Fibroblast of skin of left biceps (primary cell): ENCODE measurements at places on chromosomes 13 and 19.

DNA sequence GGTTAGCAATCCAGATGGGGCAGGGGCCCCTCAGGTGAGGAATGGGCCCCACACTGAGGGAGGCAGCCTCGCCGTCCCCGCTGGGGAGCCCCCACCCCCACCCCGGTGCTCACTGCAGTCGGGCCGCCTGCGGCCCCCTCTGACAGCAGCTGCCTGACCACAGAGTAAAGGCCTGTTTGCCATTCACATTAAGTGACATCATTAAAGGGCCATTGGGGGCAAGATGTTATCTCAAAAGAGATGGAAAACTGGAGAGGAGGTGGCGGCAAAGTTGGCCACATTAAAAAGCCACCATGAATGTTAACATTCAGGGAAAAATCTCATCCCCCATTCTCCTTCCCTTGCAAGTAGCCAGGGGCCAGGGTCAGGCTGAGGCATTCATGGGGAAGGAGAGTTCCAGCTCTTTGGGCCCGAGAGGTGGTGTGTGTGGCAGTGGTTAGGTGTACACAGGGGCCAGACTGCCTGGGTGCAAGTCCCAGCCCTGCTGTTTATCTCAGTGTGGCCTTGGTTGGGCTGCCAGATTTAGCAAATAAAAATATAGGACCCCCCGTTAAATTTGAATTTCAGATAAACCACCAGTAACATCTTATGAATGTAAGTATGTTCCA is 20.9 kb downstream of the VSTM2B start:
- no peak for DNase-seq

DNA sequence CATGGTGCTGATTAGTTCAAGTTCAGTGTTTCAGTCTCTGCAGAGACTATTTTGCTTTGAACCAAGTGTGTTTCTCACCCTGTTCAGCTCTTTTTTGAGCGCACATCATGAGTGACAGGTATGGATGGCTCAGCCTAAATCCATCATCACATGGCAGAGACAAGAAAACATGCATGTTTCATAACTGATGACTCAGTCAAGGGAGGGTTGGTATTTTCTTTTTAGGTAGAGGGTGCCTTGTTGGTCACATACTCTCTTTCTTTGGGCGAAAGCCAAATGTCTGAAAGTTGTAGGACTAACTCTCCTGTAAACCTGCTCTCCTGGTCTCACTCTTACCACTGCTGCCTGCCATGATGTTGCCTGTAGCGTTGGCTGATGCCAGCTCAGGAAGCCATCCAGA is 48.1 kb upstream of the RAP2A start:
- DNase-seq: no peak

DNA sequence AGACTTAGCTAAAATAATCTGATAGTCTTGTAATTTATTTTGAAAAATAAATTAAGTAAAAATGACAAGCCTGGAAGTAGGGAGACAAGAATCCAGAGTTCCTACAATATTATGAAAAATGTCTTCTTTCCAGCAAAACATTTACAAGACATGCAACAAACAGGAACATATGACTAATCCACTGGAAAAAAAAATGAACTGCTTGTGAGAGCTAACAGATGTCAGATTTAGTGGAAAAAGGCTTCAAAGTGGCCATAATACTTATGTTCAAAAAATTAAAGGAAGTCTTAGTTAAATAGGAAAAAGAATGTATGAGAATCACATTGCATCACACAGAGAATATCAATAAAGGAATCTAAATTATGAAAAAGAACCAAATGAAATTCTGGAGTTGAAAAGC is 2082.0 kb upstream of the PCDH20 start:
- no peak for DNase-seq

GRCh38 chr19:2302319-2303210 is 5.4 kb downstream of the LINGO3 start:
- DNase-seq: no peak

GRCh38 chr19:19460258-19460731 is 54.8 kb downstream of the GATAD2A start:
- no peak for DNase-seq

GRCh38 chr19:1455002-1455335 is 5.0 kb downstream of the APC2 start:
- DNase-seq: no peak

GRCh38 chr13:42533336-42533591 is 40.7 kb upstream of the TNFSF11 start:
- no peak for DNase-seq

- DNase-seq: no peak
Observed at GRCh38 chr13:66795636-66796035, 434.5 kb downstream of the PCDH9 start.

DNA sequence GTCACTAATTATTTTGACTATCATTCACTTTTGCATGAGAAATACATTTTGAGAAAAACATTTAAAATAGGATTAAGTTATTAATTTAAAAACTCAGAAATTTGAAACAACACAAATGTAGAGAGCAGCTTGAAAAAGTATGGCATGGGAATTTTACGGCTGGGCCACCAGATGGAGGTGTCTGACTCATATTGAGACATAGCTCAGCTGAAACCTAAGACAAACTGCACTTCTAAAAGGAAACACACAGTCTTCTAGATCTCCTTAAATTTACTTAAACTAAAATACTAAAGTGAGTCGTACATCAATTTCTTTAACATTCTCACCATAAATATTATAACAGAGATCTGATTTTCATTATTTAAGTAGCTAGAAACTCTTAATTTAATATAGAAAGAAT is 41.9 kb upstream of the POSTN start:
- DNase-seq: peak; percentile 34

DNA sequence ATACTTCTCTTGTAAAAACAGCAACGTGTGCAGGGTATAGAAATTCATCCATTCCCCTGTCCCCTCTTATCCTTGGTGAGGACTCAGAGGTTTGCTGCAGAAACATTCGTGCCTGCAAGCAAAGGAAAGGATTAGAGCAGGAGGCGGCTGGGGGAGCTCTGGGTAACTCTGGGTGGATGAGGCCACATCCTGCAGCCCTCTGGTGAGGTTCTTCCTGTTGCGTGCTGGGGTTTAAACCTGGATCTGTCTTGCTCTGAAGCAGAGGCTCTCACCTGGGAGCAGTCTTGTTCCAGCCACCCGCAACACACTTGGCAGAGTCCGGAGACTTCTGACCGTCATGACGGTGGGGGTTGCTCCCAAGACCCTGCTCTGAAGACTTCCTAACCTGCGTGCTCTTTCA is 69.2 kb downstream of the ATP11A start:
- no peak for DNase-seq

DNA sequence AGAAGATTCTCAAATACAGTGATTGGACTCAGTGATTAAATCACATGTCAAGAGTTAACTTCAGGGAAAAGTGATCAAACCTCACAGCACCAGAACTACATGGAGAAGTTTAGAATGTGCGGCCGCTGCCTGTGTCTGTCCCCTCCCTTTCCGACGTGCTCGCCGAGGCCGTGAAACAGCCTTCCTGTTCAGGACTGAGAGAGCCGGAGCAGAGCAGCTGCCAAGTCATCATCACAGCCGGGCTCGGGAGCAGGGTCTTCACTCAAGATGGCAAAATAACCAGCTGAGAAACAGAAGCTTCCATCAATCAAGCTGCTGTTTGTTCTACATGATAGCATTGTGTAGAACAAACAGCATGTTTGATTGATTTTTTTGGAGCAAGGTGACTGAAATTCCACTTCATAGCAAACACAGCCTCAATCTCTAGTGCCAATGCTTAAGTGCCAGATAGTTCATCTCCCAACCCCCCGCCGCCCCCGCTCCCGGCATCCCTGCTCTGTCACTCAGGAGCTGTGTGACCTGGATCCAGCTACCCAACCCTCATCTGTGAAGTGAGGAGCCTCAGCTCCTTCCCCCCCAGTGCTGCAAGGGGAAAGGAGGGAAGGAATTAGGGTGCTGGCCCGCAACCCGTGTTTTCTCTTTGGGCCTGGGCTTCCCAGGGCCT is 70.6 kb downstream of the HSPH1 start:
- DNase-seq: no peak

DNA sequence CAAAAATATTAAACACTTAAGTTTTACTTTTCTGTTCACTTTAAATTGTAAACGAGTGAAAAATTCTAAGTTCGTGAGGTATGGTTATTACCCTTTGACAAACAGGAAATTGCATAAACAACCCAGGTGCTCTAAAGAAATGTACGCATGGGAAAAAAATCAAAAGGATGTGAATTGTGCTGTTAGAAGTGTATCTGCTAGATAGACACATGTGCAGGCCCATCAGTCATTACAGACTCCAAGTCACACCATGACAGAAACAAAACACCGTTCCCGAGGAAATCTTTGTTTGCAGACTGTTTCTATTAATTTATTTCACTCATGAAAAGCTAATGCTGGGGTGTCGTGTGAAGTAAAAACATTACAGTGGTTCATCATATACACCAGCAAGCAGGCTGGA is 17.0 kb upstream of the DOCK9 start:
- DNase-seq: no peak
